Effector memory CD8-positive, alpha-beta T cell (primary cell): ENCODE measurements at places on chromosomes 3 and 15.
A peak's percentile ranks its signal among the peaks of the same experiment; 100 is the strongest.

- DNase-seq = no peak
These were observed 44.7 kb upstream of the NR2C2 start for GRCh38 chr3:14902719-14903118.

GRCh38 chr3:132847849-132848625, 125.8 kb upstream of the NPHP3 start:
- DNase-seq = no peak

GRCh38 chr3:130569461-130570365, 52.7 kb downstream of the COL6A6 start:
- no peak for DNase-seq

- DNase-seq = no peak
These were observed 48.3 kb upstream of the DPPA4 start for GRCh38 chr3:109385442-109386318.

DNA sequence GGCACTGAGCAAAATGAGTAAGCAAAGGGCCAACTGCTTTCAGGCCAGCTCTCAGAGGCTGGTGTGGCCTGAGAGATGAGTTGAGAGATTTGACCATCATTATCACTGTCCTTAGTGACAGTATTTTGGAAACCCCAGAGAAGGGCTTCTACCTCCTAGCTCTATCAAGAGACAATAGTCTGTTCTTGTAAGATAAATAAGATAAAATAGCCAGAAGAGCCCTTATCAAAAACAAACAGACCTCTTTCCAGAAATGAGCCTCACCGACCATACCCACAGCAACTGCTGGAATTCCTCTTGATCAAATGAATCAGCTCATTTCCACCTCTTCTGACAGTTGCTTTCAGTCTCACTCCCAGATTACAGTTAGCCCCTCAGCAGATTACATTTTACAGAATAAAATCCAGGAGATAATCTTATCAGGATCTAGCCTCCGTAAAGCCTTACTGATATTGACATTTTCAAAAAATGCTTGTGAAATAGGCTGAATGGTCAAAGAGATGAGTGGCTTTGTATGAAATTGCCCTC, 4.5 kb downstream of the HDC start:
- no peak for DNase-seq

DNA sequence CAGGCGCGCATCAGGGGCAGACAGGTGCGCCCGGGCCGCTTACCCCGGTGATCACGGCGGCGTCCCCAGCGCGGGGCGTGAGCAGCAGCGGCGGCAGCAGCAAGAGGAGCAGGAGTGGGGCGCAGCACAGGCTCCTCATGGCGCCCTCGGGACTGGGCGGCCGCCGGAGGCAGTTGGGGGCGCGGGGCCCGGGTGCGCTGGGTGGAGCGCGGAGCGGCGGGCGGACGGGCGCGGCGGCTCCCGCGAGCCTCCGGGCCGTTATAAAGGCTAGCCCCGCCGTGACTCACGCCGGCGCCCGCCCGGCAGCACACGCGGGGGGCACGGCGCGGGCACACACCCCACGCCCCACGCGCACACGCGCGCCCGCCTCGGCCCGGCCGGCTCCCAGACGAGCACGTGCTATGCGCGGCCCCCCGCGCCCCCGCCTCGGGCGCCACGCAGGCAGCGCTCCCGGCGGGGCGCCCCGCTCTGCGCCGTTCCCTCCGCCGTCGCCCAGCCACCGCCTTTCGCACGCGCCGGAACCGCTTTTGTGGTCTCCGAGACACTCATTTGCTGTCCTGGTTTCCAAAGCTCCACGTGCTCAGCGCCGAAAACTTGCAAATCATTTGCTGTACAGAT, at the start of gene PROK2:
PROK2 (minus strand) TSS at position 235 of the 618 bp plus-strand sequence; CDS start at position 139, 96 bp downstream.
- peak; percentile 3 for DNase-seq

DNA sequence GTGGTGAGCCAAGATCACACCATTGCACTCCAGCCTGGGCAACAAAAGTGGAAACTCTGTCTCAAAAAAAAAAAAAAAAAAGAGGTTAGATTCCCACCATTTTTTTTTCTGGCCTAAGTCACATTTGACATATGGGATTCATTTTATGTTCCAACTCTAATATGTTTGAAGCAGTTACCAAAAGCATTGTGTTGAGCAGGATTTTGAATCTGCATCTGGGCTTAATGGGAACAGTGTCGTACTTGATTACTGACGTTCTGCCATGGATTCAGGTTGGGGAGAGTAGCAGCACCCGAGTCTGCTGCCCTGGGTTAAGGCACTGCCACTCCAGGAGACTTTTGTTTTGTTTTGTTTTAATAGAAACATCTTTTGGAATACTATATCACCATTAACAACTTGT, 348.7 kb upstream of the TBL1XR1 start:
- no peak for DNase-seq

DNA sequence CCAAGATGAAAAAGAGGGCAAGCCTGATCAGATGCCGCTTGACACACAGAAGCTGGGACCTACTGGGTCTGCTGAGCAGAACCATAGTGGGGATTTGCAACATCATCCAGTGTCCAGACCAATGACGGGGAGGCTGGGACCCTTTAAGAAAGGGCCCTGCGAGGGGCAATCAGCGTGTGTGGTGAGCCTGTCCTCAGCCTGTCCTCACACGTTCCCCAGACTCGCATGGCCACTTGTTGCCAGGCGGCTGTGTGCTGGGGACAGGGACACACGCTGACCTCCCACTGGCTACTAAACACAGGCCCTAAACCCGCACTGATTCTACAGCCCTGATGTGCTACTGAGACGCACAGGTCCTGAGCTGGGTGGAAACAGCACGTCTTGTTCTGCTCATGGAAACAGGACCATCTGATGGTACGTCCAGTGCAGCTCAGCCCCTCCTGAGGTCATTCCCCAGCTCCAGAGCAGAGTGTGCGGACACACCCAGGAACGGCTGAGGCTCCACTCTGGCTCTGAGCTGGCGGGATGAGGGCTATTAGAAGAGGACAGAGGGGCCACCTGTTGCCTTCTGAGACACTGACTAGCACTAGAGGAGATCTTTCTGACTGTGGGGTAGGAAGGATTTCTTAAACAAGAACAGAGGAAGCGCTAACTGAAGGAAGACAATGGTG, 24.4 kb downstream of the PCSK6 start:
- no peak for DNase-seq

DNA sequence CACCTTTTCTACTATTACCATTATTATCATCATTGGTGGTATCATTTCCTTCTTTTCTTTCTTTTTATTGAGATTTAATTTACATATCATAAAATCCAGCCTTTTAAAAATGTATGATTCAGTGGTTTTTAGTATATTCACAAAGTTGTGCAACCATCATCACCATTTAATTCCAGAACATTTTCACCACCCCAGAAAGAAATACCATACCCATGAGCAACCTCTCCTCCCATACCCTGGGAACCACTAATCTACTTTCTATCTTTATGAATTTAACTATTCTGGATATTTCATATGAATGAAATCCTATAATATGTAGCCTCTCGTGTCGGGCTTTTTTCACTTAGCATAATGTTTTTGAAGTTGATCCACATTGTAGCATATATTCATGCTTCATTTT, 29.1 kb downstream of the AAGAB start:
- DNase-seq = no peak

DNA sequence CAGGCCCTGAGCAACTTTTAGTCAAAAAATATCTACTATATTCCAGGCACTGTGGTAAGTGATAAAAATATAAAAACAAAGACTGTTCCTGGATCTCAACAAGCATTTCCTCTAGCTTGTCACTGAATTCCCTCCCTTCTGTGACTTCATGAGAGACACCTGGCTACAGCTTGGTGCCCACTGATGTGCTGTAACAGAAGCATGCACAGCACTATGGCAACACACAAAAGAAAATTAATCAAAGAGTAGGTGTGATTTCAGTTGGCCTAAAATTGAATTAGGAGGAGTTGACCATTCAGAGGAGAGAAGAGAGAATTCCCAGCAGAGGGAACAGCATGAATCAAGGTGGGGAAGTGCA, 158.9 kb upstream of the LPP start:
- DNase-seq = no peak

- no peak for DNase-seq
These were observed 20.8 kb upstream of the APH1B start for GRCh38 chr15:63256433-63257274.
